Stimulated activated CD4-positive, alpha-beta T cell treated with anti-CD3 and anti-CD28 coated beads, Interleukin-2, amount 100 ng/mL, for 48 hours (primary cell): ENCODE measurements at places on chromosomes 7 and 10.

DNA sequence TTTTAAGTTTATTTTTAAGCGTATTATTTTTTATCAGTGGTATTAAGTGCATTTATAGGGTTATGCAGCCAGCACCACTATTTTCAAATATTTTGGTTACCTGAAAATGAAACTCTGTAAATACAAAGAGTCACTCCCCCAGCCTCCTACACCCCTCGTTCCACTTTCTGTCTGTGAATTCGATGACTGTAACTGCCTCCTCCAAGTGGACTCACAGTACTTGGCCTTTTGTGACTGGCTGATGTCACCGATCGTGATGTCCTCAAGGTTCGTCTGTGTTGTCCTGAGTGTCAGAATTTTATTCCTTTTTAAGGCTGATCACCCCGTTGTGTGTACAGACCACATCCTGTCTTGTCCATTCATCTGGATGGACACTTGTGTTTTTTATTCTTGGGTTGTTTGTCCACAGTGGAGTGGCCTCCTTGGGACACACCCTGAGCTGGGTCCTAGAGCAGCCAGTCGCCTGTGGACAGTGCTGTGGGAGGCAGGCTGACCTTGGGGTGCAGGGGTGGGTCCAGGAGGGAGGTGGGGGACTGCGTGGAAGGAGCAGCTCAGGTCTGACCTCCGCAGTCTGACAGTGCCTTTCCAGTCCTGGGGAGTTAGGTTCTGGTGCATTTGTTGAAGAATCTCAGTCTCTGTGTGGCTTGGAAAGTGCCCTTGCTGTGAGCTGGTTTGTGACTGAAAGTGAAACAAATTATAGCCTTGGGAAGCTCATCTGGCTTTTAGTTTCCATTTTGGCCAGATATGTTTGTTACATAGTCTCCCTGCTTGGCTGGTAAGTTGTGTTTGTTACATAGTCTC lies 6.9 kb downstream of the MTG1 start:
- no peak for DNase-seq

- no peak for DNase-seq
Observed at GRCh38 chr10:92822964-92823363, 25.4 kb upstream of the EXOC6 start.

GRCh38 chr7:127850195-127850594 lies 181.0 kb downstream of the LRRC4 start:
- DNase-seq = peak; percentile 15

DNA sequence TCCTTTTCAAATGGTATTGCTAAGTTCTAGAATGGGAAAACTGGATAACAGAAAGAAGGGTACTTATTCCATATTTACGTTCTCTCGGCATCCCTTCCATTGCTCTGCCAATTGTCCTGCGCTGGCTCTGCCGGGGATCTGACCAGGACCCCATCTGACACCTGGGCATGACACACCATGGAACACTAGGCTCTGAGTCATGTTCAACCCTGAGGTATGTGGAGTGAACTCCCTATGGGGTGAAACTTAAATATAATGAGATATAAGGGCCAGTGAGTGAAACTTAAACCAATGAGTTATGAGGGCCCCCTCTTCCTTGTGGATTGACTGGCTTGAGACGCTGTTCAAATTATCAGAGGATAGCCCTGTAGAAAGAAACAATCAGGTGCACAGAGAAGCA lies 55.1 kb upstream of the ZEB1 start:
- DNase-seq = no peak

GRCh38 chr7:13532028-13532753 lies 457.3 kb downstream of the ETV1 start:
- no peak for DNase-seq

GRCh38 chr7:78254726-78255055 lies 456.1 kb downstream of the PHTF2 start:
- no peak for DNase-seq

- DNase-seq = no peak
Observed at GRCh38 chr10:15316871-15317464, 54.1 kb downstream of the FAM171A1 start.

DNA sequence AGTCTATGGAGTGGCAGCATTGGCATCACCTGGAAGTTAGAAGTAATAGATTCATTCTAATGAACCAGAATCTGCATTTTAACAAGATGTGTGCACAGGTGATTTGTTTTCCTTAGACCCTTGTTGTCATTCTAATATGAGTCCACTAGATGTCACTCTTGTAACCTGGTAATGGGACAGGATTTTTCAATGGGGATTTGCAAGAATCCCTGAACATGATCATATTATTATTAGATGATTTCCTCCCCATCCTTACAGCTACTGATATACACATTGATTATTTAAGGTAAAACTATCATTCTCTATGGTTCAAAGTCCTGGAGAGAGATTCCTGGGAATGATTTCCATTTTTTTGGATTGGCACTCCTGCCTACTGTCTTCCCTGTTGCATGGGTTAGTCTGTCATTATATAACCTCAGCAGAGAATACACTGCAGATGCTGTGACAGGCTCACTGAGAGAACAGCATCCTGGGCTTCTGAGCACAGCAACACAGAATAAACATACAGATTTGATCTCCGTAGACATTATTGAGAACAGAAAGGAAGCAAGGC lies 194.9 kb downstream of the SUGCT start:
- DNase-seq = no peak

DNA sequence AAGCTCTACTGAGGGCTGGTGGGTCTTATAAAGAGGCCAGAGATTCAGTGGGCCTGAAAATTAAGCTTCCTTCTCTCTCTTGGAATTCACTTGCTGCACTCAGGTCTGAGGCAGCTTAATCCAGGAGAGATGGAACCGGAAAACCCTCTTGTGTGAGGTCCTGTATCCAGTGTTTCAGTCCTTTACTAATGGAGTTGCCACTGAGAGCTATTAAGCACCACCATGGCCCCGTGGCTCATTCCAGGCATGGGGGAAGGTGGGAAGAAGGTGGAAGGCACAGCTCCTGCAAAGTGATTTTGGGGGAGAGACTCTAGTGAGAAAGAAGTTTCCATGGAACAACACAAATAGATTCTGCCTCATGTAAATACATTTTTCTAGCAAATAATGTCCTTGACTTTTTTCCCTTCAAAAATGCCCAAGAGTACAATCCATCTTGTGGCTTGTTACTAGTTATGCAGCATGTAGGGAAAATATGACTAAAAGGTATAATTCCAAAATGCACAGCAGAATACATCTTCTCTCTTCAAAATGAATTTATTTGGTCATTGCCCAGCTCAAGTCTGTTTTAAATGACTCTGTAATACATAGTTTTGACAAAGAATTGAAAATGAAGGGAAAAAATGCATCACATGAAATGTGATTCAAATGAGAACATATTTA lies 46.7 kb upstream of the FOXI2 start:
- DNase-seq = no peak

DNA sequence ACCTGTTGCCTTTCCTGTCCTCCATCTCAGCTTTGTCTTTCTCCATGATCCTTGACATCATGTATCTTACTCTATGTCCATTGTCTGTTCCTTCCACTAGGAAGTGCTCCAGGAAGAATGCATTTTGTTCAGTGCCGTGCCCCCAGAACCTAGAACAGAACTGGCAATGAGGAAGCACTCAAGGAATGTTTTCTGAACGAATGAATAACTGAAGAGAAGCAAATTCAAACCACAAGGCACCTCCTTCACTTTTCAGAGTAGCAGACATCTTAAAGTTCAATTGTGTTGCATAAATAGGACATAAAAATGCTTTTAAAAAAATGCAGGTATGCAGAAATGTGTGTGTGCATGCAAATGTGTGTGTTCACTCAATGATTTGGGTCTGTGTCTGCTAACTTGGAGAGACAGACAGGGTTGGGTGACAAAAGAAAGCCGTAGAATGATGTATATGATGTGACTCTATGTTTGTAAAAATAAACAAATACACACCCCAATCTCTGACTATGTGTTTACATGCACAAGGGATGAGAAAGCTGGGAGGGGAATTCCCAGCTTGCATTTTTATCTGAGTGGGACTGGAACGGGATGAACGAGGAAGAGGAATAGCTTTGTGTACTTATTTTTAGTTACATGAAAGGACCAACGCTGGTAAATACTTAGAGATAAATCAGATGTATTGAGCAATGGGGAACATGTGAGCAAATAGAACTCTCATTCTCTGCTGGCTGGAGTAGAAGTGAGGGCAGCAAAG lies 237.7 kb downstream of the FANK1 start:
- no peak for DNase-seq

- DNase-seq = no peak
Observed at GRCh38 chr7:13414661-13415107, 574.8 kb downstream of the ETV1 start.

- no peak for DNase-seq
Observed at GRCh38 chr7:19783541-19783940, 10.1 kb upstream of the TMEM196 start.

DNA sequence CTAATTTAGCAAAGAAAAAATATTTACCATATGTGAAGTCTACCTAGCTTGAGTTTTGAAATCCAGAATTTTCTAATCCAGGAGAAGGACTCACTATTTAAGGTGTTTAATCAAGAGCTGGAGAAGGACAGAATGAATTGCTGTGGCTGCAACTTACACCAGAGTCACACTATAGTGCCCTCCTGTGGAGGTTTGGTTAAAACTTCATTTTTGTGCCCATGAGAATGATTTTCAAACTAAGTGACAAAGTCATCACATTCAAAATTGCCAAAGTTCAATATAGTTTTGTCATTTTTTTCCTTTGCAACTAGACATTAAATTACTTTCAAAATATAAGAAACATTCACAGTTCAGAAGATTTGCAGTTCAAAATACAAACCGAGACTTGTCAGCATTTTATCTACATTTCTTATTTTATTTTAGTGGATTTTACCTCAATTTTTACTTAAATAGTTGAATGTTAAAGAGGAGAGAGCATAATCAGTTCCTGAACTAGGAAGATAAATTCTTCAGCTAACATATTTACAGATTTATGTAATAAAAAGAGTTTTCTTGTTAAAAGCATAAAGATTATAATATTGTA lies 70.7 kb downstream of the CABCOCO1 start:
- DNase-seq = no peak

- DNase-seq = no peak
Observed at GRCh38 chr7:93055543-93056107, 62.2 kb downstream of the SAMD9 start.

GRCh38 chr10:86946213-86947155 lies 10.9 kb downstream of the MMRN2 start:
- no peak for DNase-seq

GRCh38 chr10:30510184-30510931 lies 76.4 kb downstream of the MAP3K8 start:
- DNase-seq = peak; percentile 11

DNA sequence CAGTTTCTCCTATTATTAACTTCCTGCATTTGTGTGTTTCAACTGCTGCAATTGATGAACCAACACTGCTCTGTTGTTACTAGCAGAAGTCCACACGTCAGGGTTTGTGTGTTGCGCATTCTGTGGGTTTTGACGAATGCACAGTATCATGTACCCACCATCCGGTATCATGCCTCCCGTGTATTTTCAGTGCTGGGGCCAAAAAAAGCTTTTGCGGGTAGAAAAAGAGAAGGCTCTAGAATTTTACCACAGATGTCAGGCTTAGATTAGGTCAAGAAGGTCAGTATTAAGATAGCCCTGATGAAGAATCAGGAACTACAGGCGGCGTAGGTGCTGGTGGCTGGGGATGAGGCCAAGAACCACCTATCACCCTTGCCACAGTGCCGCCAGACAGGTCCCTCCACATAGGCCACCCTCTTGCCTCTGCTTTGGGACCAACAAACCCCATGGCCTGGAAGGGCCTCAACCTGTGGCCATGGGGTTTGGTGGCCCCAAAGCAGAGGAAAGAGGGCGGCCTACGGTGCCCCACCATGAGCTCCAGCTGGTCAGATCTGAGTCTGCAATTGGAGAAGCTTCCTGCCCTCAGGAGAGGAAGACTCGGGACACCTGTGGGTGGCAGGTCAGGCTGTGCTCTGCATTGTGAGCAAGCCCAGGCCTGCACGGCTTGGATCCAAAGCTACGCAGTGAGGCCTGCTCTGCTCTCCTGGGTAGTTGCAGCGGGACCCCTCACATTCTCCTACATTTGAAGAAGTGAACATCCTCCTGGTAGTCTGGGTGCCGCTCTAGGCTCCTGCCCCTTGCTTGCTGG lies 71.9 kb downstream of the MKI67 start:
- DNase-seq = no peak

DNA sequence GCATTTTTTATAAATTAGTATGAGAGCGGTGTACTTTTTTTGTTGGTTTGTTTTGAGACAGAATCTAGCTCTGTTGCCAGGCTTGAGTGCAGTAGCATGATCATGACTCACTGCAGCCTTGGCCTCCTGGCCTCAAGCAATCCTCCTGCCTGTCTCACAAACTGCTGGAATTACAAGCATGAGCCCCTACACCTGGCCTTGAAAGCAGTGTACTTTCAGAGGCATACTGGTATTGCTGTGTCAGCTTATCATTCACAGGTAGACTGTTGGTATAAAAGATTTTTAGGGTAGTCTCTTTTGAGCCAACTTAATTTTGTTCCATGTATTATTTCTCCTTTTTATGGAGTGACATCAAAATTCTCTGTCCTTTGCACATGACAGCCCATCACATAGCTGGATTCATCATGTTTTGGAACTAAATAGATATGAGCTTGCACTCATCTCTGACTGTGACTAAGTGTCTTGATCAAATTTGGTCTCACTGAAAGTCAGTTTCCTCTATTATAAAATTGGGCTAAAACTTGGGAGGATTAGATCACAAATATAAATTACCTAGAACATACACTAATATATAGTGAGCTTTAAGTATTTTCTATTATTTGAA lies 12.4 kb downstream of the GNAT3 start:
- DNase-seq = no peak

DNA sequence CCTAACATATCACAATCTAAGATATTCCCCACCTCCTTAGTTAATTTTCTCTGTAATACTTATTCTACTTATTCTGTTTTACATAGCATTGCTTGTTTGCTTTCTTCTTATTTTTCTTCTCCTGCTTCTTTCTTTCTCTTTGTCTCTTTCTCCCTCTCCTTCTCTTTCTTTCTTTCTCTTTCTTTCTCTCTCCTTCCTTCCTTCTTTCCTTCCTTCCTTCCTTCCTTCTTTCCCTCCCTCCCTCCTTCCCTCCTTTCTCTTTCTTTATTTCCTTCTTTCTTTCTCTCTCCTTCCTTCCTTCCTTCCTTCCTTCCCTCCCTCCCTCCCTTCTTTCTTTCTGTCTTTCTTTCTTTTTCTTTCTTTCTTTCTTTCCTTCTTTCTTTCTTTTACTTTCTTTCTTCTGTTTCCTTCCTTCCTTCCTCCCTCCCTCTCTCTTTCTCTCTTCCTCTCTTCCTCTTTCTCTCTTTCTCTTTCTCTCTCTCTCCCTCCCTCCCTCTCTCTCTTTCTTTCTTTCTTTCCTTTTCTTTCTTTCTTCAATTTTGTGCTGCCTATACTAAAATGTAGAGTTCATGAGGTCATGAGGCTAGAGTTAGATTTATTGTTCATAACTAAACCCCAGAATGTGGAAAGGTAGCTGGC lies 445.4 kb downstream of the GATA3 start:
- no peak for DNase-seq

DNA sequence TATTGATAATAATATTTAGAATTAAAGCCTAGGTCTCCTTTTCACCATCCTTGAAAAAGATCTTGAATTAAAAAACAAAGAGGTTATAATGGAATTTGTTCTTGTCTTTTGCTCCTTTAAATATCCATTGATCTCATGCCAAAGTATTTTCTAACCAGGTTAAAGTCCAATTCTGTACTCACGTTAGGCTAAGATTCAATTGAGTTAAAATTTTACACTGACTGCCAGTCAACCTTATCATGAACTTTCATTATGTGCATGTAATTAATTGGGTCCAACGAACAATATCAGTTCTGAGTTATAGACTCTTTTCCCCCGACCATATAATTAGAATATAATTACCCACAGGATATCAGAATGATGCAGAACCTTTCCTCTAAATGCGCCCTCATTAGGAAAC lies 266.6 kb downstream of the DGKB start:
- no peak for DNase-seq
